ENCODE measurements at places on chromosomes 16 and 17. TPM values are rescaled to one million over a fixed set of nuclear protein-coding genes. Genes with fewer than 3 reads are reported as not detected.

The CARHSP1 gene
- 36.4 TPM for polyA plus RNA-seq

The GPR139 gene
- not detected for polyA plus RNA-seq

The PYCARD gene
- 130 TPM for polyA plus RNA-seq

The KLHL10 gene
- polyA plus RNA-seq, result 0.16 TPM

The CNTROB gene
- polyA plus RNA-seq, result 11.0 TPM

The RND2 gene
- 0.05 TPM for polyA plus RNA-seq

The GNG13 gene
- polyA plus RNA-seq, result not detected

The TBC1D3K gene
- not detected for polyA plus RNA-seq

The SDK2 gene
- 3.3 TPM for polyA plus RNA-seq

The C17orf78 gene
- not detected for polyA plus RNA-seq

The TMED6 gene
- polyA plus RNA-seq, result not detected

The CCL7 gene
- polyA plus RNA-seq, result not detected
